Daoy (cell line): ENCODE measurements at places on chromosomes 3 and 15. TPM values are rescaled to one million over a fixed set of nuclear protein-coding genes. Genes with fewer than 3 reads are reported as not detected.

Gene SCAMP5
- 1.8 and 7.4 TPM in 2 replicates for total RNA-seq

Gene ABTB1
- 0.95 and 2.4 TPM in 2 replicates for total RNA-seq

Gene FSIP1
- 0.97 and 2.2 TPM in 2 replicates for total RNA-seq

Gene KLF15
- total RNA-seq, result 0.06 and 1.5 TPM in 2 replicates

Gene DOCK3
- 0.36 and 0.51 TPM in 2 replicates for total RNA-seq

Gene TRAK1
- 7.1 and 7.4 TPM in 2 replicates for total RNA-seq

Gene ARGFX
- total RNA-seq, result not detected in 2 replicates

Gene AGBL1
- total RNA-seq, result not detected in 2 replicates

Gene CKMT1A
- total RNA-seq, result 2.2 TPM in 1 of 2 replicates, not detected in the other

Gene ECE2
- not detected in 2 replicates for total RNA-seq

Gene LEKR1
- 0.71 and 1.4 TPM in 2 replicates for total RNA-seq

Gene MLF1
- 34.9 and 70.0 TPM in 2 replicates for total RNA-seq

DNA sequence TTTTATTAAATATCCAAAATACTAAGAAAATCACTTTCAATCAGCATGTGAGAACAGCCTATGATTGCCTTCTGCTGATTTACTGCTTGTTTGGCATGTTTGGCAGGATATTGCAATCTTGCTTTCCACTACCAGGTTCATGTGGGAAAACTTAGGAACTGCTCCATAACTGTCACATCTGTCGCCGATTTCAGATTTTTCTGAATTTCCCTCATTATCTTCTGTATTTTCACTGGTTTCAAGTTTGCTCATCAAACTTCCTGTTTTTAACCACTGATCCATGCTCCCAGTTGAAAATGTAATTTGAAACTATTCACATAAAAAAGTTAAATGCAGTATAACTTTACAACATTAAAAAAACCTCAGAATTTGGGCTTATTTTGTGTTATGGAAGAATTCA is 93.0 kb downstream of the NFKBIZ start:
- no peak for DNase-seq

DNA sequence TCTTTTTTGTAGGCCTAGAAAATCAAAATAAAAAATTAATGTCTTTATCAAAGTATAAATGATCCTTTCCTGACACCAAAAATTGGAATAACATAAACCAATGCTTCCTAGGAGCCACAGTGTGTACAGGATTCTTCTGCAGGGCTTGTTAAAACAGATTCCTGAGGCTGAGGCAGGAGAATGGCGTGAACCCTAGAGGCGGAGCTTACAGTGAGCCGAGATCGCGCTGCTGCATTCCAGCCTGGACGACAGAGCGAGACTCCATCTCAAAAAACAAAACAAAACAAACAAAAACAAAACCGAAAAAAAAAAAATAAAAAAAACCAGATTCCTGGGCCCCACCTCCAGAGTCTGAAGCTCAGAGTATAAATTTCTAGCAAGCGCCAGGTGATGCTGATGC is 78.0 kb downstream of the PEX5L start:
- no peak for DNase-seq

- no peak for DNase-seq
These were observed 26.2 kb downstream of the HES1 start for GRCh38 chr3:194162070-194162678.

DNA sequence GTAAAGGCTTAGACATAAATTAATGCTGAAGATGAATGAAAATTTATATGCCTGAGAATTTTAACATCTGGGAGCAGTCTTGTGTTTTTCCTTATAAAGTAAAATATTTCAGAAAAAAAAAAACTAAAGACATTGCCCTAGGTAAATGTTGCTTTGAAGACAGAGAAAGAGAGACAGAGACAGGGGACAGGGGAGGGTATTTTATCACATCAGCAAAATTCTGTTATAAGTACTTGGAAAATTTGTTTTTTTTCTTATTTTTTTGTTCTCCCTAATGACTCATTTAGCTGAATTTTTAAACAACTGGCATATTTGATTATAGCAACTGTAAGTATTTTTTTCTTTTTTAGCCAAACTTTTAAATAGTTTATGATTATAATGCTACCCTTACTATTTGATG is 1540.6 kb upstream of the GBE1 start:
- DNase-seq, result no peak

GRCh38 chr15:58522391-58522790 is 90.6 kb downstream of the LIPC start:
- DNase-seq, result no peak

- DNase-seq, result no peak
These were observed 42.3 kb downstream of the CPN2 start for GRCh38 chr3:194308601-194309449.

DNA sequence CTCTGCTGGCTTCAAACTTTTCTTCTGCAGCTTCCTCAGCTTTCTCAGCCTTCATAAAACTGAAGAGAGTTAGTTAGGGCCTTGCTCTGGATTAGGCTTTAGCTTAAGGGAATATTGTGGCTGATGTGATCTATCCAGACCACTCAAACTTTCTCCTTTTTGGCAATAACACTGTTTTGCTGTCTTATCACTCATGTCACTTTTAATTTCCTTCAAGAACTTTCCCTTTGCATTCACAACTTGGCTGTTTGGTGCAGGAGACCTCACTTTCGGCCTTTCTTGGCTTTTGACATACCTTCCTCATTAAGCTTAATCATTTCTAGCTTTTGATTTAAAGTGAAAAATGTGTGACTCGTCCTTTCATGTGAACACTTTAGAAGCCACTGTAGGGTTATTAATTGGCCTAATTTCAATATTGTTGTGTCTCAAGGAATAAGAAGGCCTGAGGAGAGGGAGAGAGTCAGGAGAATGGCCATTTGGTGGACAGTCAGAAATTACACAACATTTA is 60.7 kb downstream of the SLC24A1 start:
- no peak for DNase-seq

- DNase-seq, result peak; percentile 59
These were observed 191.9 kb upstream of the IL12A start for GRCh38 chr3:159796744-159797143.

GRCh38 chr3:184460276-184460675 is 80.4 kb downstream of the CHRD start:
- peak; percentile 57 for DNase-seq

- no peak for DNase-seq
These were observed 220.5 kb downstream of the FAM43A start for GRCh38 chr3:194906229-194906629.

DNA sequence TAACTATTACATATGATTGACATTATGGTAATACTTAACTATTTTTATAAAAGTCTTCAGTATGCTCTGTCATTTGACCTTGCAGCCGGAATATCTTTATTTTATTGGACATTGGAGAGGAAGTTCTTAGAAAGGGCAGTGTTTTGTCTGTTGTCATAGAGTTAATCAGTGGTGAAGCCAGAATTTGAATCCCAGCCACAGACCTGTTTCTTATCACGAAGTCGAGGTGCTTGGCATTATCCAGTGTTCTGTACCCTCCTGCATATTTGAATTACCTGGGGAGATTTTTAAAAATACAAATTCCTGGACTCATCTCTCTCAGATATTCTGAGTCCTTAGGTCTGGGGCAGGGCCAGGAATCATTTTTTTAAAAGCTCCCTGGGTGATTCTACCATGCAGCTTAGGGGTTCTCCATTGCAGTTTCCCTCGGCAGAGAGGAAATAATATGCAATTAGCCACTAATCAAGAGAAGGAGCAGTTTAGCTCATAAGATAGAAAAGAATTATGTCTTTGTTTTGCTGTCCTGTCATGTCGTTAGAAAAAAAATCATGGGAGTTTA is 195.6 kb upstream of the CFAP20DC start:
- DNase-seq, result peak; percentile 8

- DNase-seq, result peak; percentile 46
These were observed at the start of gene DNAH12 for GRCh38 chr3:57544181-57545125. DNAH12 (minus strand) TSS chr3:57544344; CDS start chr3:57542870, 1,474 bp downstream.

- no peak for DNase-seq
These were observed 200.7 kb downstream of the KCNH8 start for GRCh38 chr3:19348941-19349564.

DNA sequence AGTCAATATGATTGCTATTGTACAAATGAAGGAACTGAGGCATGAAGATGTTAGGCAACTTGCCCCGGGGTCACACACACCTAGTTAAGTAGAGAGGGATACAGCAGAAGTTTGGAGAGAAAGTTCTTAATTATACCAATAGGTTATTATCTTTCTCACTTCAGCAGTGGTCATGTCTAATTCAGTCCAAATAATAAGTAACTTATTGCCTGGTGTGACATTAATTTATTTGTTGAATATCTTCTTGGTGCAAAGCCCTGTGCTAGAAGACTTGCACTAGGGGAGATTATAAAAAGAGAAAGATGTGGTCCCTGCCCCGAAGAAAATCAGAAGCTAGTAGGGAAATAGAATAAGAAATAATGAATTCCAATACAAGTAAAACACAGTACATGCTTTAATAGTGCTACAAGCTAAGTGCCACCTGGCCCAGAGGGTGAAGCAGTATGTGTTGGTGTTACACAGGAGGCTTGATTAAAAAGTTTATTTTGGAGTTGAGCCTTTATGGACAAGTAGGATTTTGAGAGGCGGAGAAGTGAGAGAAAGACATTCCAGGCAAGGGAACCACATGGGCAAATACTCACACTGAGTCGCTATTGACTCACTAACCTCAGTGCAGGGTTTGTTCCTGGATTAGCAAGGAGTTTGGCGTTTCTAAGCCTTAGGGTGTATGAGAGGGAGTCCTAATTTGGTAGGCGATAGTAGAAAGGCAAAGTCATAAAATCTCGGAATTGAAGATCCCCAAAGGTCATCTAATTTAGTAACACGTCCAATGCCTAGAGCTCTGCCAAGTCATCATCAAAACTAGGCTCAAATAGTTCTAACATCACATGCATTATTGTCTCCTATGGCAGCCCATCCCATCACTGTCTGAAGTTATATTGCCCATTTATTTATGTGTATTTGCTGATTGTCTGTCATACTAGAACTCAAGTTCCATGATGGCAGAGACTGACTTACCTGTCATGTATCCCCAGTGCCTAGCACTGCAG is 19.2 kb upstream of the GSK3B start:
- DNase-seq, result peak; percentile 73

DNA sequence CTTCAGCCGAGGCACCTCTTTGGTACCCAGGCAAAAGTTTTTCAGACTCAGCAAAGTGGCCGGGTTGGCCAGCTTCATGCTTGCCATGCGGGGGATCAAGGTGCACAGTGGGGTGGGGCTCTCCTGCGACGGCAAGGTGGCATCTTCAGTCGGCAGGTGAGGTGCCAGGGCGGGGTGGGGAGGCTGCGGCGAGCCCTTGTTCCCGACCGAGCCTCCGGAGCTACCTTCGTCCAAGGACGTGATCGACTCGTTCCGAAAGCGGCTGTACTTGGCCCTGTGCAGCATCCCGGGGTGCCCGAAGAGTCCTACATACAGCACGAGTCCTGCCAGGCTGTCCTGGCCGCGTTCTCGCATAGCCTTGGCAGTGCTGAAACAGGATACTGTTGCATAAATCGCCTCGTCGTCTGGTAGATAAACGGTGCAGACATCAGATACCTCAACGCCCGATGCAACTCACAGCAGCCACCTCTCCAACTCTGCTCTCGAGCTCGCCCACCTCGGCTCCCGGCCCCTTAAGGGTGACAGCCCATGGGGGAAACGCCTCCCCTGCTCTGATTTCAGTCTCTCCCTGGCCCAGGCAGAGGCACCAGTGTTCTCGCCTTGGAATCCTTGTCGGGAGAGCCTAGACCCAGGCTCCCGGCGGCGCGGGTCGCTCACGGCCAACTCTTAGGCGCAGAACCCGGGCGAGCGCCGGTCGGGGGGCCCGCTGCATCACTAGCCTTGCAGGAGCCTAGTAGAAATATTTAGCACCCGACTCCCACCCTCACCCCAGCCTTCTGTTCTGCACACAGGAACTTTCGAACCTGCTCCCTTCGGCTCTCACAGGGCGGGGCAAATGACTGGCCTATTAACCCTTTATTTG is 826 bp downstream of the SHC4 start:
- peak; percentile 43 for DNase-seq

DNA sequence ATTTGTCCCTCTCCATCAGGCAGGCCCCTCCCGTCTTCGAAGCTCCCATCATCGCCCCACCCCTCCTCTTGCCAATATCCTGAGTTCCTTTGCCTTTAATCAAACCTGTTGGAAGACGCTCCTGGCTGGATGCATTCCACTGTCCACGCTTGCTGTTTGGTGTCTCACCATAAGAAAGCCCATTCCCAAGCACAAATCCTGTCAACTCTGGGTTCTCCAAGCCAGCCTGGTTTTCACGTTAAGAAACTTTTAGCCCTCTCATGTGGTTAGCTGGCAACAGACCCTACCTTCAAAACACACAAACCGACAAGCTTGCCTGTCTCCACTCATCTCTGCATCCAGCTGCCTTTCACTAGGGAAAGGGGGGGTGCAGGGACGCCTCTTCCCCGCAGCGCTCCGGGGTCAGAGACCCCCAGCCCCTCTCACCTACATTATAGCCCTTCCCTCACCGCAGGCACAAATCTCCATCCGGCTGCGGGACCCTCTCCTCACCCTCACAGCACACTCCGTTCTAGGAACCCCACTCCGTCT is 1.1 kb downstream of the GORASP1 start:
- DNase-seq, result no peak

DNA sequence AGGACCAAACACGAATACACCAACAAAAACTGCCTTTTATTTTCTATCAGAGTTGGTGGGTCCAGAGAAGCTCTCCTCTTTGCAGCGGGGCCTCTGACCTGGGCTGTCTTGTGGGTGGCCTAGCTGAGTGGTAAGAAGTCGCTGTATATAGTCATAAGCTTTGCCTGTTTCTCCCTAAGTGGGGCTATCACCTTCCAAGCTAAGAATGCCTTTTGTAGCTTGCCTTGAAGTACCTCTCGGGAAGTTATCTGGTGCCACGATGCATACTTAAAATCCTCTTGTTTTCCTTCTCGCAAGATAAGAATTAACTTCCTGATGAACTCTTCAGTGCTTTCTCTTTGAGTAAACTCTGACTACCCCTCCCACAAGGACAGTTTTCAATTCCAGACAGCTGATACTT is 178.8 kb downstream of the SYNPR start:
- no peak for DNase-seq

- no peak for DNase-seq
These were observed 70.7 kb downstream of the DCLK3 start for GRCh38 chr3:36693670-36694069.

GRCh38 chr3:143363276-143363675 is 243.7 kb downstream of the CHST2 start:
- no peak for DNase-seq

DNA sequence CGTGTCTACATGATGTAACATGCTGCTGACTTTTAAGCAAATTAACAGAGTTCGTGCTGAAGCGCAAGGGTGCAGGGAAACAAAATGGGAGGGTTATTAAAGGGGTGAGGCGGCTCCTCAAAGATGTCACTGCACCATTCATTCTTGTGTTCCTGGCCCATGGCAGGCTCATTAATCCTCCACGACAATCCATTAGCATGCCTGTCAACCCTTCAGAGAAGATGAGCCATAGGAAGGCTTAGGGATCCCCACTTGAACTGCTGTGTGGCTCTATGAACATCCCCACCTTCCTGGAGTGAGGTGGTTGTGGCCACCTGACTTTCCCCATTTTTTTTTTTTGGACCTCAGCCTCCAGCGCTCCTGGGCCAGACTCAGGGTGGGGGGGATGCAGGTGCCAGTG is 45.8 kb downstream of the IGF1R start:
- no peak for DNase-seq

GRCh38 chr15:58529041-58529440 is 97.2 kb downstream of the LIPC start:
- DNase-seq, result no peak
